Spinal cord (tissue), 10 donors: ENCODE measurements at places on chromosomes 2 and 18. TPM values are rescaled to one million over a fixed set of nuclear protein-coding genes. Genes with fewer than 3 reads are reported as not detected.

TMEM182 gene
- 6.7 TPM for total RNA-seq

DNA sequence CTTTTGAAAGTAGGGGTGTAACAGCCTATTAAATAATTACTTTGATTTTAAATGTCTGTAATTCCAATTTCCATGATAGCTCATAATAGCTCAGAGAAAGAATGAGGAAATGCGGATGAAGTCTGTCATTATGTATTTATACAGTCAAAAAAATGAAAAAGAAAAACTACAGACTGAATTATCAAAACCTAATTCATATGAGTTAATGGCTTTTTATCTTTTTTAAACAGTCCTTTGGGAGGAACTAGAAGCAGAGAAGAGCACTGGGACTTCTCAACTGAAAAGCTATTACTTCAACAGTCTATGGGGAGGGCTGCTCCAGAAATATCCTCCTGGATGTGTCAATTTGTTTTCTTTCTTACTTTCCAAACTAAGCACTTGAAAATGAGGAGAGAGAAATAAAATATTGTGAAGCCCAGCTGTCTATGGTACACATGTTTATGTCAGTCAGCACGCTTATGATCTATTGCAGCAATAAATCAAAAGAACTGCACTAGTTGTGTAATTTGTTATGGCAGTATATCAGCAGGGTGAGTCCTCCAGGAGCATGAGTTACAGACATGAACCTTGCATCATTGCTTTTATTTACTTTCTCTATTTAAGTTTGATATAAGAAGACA lies 1550.2 kb downstream of the LRP1B start:
- no peaks in the 10 kb centered on the region for H3K4me1 ChIP-seq
- no peak overlapping the region for H3K4me3 ChIP-seq
- no peak for DNase-seq
- no peaks in the 10 kb centered on the region for H3K27me3 ChIP-seq
- H3K27ac ChIP-seq = no peak overlapping the region

TMEFF2 gene
- 46.7 TPM for total RNA-seq

DNA sequence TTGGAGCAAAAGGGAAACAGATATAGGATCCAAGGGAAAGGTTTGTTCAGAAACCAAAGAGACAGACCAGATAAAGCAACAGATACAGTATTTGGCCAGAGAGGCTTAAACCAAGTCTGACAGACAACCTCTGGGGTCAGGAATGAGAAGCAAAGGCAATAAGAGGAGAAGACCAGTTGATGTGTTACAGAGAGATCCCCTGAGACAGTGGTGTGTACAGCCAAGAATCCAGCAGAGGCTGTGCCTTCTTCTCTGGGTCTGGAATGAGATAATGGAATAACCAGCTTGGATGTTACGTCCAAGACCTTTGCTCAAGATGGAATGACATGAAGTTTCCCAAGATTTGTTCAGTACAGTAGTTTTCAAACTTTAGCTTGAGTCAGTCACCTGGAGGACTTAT lies 61.1 kb downstream of the MDH1 start:
- no peak overlapping the region for H3K4me3 ChIP-seq
- H3K4me1 ChIP-seq = no peaks in the 10 kb centered on the region
- H3K36me3 ChIP-seq = no peaks in the 10 kb centered on the region
- H3K27me3 ChIP-seq = no peaks in the 10 kb centered on the region

- no peaks in the 10 kb centered on the region for H3K27me3 ChIP-seq
- H3K4me3 ChIP-seq = no peak overlapping the region
- H3K36me3 ChIP-seq = no peaks in the 10 kb centered on the region
- H3K4me1 ChIP-seq = peaks cover 6% of the 10 kb centered on the region
- DNase-seq = no peak
These were observed 5.4 kb upstream of the ZAP70 start for GRCh38 chr2:97708048-97708380.

GAREM1 gene
- total RNA-seq = 12.3 TPM

PLCL1 gene
- total RNA-seq = 22.0 TPM

TUBA3E gene
- total RNA-seq = not detected

DNA sequence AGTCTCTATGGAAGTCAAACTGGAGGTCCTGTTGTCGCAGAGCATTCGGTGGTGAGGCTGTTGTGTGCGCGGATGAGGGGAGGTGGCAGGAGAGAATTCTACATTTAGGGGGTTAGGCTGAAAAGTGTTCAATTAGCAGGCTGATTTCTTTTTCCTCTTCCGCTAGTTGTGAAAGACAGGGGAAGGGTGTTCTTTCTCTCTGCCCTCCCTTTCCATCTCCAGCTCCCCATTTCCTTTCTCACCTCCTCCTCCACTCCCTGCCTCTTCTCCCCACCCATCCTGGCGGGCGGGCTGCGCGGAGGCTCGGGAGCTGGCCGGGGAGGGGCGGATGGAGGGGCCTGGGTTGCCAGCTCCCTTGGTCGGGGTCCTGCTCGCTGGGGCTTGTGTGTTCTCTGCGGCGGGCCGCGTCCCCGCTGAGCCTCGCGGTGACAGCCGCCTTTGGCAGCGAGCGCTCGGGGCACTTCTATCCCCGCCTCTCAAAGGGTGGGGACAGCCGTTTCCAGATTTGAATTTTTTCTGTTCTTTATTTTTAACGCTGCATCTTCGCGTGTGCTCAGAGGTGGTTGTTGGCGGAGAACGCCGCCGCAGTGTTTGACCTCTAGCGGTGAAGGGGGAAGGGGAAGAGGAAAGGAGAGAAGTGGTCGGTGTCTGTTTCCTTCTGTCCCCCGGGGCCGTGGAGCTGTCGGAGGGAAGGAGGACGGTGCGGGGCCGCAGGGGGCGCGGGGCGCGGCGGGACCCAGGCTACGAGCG lies 3.6 kb downstream of the SOX11 start:
- no peaks in the 10 kb centered on the region for H3K4me1 ChIP-seq
- peaks cover 3% of the 10 kb centered on the region for H3K36me3 ChIP-seq
- H3K27ac ChIP-seq = peak overlapping the region; percentile 91
- peak overlapping the region; percentile 83 for H3K4me3 ChIP-seq
- H3K27me3 ChIP-seq = no peaks in the 10 kb centered on the region
- DNase-seq = no peak

DNA sequence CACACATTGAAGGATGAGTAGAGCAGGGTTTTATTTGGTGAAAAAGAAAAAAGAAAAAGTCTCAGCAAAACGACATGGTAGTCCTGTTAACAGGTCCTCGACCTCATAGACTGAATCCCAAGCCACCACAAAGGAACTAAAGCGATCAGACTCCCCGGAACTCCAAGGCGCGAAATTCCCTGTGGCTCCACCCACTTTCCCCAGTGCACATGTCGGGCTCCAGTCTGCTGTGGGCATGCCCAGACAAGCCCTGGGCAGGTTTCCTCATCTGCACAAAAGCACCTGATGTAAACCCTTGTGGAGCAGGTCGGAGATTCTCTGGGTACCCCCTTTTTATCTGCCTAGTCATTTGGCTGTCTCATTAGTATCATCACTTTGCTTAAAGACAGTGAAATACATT lies 170.7 kb upstream of the FSIP2 start:
- H3K36me3 ChIP-seq = no peaks in the 10 kb centered on the region
- H3K4me3 ChIP-seq = no peak overlapping the region

DNA sequence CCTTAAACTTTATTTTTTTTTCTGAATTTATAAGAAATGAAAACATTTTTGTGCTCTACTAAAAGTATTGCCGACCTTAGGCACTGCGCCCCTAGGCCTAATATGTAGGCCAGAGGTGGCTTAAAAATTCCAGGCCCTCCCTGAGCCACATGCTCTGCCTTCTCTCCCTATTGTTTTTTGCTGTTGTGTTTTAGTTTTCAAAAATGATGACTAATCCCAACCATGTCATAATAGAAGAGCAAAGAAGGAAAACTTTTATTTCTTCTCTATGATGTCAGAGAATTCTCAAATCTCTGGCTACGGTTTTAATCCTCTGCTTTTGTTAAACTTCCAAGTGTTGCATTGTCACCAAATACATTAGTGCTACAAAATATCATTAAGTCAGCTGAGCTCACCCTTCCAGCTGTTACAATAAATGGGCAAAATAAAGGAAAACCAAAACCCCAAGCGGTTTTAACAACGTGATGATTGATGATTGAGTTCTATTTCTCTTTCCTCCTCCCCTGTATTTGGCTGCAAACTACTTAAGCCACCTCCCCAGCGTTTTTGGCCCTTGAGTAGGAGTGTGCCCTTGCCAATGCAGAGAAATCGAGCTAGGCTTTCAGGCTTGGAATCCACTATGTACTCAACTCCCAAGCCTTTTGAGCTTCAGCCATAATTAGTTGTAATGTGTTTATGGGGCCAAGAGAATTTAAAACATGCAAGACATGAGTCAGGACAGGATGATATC lies 163.5 kb upstream of the POU3F3 start:
- DNase-seq = no peak
- no peak overlapping the region for H3K27ac ChIP-seq
- no peak overlapping the region for H3K4me3 ChIP-seq
- no peaks in the 10 kb centered on the region for H3K36me3 ChIP-seq
- H3K27me3 ChIP-seq = no peaks in the 10 kb centered on the region

DNA sequence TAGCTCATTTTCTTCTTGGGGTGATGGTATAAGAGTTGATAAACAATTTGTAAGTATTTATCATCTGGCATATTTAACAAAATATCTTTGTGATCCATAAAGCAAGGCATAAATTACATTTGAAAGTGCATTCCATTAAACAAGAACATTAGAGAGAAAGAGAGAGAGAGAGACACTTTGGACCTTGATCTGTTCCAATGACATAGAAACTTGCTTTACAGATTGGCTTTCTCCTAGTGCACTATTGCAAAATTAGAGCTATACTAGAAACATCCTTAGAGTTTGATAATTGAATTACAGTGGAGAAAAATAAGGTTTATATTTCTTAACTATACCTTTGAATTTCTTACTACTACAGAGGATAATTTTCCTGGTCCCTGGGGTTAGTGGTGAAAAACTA lies 5.7 kb upstream of the ACADL start:
- H3K36me3 ChIP-seq = no peaks in the 10 kb centered on the region
- no peaks in the 10 kb centered on the region for H3K4me1 ChIP-seq
- H3K27ac ChIP-seq = no peak overlapping the region
- no peak overlapping the region for H3K4me3 ChIP-seq
- DNase-seq = no peak
- peaks cover 5% of the 10 kb centered on the region for H3K27me3 ChIP-seq

OTX1 gene
- total RNA-seq = 0.44 TPM

LCLAT1 gene
- total RNA-seq = 12.0 TPM

IL1RL2 gene
- total RNA-seq = 2.0 TPM

CEP76 gene
- total RNA-seq = 12.4 TPM

DNA sequence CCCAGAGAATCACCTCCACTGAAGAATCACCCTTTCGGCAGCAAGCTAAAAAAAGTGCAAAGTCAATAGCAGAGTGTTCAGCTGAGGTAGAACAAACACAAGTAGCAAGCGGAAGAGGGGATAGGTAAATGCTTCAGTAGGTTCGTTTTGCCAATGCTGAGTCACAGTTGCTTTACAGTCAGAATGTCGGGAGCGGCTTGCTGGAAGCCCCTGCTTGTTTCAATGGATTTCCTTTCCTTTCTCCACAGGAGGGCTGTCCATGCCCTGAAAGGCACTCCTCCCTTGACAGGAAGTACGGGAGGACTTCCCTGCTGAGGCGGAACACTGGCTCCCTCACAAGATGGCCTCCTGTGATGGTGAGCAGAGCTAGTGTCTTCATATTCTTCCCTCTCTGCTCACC lies 146.2 kb upstream of the LYPD1 start:
- no peak for DNase-seq
- H3K36me3 ChIP-seq = no peaks in the 10 kb centered on the region
- H3K27me3 ChIP-seq = no peaks in the 10 kb centered on the region

- no peaks in the 10 kb centered on the region for H3K27me3 ChIP-seq
- DNase-seq = no peak
- no peaks in the 10 kb centered on the region for H3K4me1 ChIP-seq
- H3K4me3 ChIP-seq = no peak overlapping the region
- no peak overlapping the region for H3K27ac ChIP-seq
- H3K36me3 ChIP-seq = no peaks in the 10 kb centered on the region
These were observed 43.9 kb downstream of the PIEZO2 start for GRCh38 chr18:11105463-11105862.

DNA sequence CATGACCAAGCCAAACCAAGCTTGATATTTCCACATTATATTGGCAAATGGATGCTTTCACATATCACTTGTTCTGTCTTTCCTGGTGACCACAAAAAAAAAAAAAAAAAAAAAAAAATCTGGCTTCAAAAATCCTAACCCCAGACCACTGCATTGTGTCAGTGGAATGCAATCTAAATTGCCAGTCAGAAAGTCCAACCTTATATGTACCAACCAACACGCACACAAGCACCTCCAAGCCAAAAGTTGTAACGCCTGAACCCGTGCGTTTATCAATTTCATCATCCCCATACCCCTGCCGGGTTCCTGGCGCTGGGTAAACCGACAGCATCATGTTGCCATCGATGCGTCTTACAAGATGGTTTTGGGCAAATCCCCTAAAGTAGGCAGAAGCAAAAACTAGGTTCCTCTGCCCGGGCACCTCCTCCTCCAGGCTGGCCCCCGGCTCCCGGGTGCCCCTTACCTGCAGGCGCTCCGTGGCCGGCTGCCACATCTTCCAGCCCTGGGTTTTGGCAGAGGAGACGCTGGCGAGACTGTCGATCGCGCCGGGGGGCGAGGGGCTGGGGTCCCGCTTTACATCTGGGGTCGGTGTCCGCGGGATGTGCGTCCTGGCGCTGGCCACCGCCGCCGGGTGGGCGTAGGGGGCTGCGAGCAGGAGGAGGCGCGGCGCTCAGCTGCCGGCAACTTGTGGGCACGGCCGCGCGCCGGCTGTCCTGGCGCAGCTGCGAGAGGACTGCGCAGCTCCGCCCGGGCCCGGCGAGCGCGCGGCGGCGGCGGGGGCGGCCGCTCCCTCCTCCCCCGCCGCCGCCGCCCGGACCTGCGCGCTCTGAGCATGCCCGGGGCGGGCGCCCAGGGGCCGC lies at the start of gene PID1:
TSS of gene PID1 (minus strand) at position 737 of the 860 bp plus-strand sequence. CDS start at position 493, 244 bp downstream.
- peak within 1 kb of the TSS; percentile 43 for H3K27ac ChIP-seq
- no peaks in the 10 kb centered on the region for H3K27me3 ChIP-seq
- peak within 1 kb of the TSS; percentile 74 for H3K4me3 ChIP-seq
- H3K36me3 ChIP-seq = no peaks in the 10 kb centered on the region
- H3K4me1 ChIP-seq = peaks cover 9% of the 10 kb centered on the region

DNA sequence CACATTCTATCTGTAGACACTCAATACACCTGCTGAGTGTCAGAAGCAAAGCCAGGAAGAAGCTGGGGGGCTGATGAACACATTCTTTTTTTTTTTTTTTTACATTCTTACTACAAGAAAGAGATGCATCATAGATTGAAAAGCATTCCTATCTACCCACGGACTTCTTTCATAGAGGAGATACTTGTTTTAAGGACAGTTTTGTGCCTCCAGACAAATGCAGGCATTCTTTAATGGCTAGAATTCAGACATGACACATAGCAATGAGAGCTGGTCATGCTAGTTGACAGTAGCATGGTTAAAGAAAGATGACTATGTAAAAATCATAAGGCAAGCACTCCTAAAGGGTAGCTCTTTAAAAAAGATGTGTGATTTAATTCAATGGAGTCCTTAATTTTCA lies 110.2 kb downstream of the EPHA4 start:
- H3K36me3 ChIP-seq = no peaks in the 10 kb centered on the region
- no peaks in the 10 kb centered on the region for H3K4me1 ChIP-seq
- no peak overlapping the region for H3K27ac ChIP-seq
- H3K4me3 ChIP-seq = no peak overlapping the region
- DNase-seq = no peak
